ENCODE measurements at places on chromosomes 7 and 10.

DNA sequence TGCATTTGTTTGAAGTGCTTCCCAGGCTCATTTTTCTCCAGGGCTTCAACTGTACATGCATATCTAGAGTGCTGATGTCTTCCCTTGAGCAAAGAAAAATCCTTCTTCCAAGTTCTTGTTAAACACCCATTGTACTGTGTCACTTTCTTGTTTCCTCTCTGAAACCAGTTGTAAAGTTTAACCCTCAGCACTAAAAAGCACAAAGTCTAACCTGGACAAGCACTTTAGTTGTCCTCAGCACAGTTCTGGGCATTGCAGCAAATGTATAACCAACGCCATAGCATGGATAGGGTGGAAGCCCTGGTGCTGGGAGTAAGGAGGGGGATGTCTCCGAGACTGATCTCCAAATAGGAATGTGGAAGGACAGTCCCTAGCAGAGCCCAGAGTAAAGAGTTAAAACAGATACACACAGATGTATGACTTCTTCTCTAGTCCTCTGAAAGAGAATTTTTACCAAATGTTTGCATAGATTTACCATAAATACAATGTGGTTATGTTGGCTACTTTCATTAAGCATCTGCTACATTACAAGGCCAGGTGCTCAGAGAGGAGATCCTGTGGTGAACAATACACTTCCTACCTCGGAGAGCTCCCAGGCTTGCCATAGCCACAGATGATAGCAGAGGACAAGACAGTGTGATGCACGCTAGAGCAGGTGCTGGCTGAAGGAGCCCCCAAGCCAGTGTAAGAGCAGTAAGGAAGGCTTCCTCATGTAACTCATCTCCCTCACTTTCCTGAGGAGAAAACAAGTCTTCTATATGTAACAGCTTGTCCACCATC, 57.0 kb downstream of the DNAJC12 start:
- no peak for DNase-seq

GRCh38 chr7:101973130-101973529, 155.7 kb downstream of the CUX1 start:
- no peak for DNase-seq

DNA sequence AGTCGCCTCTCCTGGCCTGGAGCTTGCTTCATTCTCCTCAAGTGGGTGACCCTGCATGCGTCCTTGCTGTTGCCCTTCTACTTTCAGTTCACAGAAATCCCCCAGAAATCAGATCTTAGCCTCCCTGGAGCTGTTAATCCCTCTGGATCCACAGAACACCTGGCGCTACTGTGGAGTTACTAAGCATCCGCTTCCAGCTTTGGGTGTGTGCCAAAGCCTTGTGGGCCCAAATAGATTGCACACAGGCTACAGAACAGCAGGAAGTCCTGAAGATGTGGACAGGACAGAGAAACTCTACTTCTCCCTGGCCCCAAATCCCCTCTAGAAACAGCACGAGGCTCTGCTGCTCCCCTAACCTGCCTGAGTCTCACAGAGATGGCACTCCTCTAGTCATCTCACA, 36.6 kb upstream of the PDLIM1 start:
- DNase-seq: no peak

- DNase-seq: no peak
These were observed 79.9 kb downstream of the ZMIZ1 start for GRCh38 chr10:79148452-79149344.

DNA sequence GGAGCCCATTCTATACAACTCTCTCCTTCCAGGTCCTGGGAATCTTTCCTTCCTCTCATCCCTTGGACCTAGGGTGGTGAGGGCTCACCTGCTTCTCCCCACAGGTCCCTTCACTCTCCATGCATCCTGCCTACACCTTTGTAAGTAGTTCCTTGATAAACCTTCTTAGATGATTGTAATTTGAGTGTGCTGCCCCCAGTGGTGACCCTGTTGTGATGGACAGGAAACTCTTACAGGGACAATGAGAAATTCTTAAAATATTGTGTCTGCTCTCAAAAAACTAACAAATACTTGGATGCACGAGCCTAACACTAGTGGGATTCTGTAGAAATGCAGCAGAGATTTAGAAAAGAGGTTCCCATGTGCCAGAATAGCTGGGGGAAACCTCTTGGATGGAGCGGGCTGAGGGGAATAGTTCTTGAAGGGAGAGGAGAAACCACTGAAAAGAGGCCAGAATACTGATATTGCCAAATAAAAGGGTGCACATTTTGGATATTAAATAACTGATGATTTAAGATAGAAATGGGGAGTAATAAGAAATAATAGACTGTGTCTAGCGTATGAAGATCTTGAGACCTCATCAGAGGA, 6.7 kb upstream of the PAXIP1 start:
- DNase-seq: peak; percentile 12

- DNase-seq: no peak
These were observed 30.1 kb downstream of the TNS3 start for GRCh38 chr7:47551668-47552440.

DNA sequence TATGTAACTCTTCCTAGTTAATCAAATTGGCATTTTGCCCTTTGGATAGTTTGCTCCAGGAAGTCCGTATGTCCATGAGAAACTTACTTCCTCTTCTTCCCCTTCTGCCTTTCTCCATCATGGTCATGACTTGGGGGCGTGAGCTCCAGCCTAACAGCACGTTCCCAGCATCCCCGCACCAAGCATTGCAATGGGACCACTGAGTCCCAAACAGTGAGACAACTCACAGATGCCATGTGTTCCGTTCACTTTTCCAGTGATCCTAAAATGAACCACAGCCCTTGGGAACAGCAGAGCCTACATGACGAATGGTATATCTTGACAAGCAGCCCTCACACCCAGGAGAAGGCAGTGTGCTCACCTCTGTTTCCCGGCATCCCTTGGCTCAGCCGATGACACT, 10.7 kb downstream of the BTBD16 start:
- no peak for DNase-seq

DNA sequence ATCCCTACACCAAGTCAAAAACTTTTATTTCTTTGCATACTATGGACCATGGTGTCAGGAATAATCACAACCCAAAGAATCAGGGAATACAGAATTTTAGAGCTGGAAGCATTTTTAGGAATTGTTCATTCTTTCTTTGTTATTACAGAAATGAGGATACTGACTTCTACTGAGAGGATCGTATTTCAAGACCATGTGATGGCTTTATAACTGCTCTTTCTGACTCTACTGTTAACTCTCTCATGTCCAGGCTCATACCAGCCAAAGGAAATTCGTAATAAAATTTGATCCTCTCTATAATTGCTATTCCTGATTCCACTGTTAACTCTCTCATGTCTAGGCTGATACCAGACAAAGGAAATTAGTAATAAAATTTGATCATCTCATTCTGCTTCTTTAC, 1050.9 kb upstream of the C7orf33 start:
- DNase-seq: no peak

- DNase-seq: no peak
These were observed 1.0 kb upstream of the PAX2 start for GRCh38 chr10:100744136-100744986.

DNA sequence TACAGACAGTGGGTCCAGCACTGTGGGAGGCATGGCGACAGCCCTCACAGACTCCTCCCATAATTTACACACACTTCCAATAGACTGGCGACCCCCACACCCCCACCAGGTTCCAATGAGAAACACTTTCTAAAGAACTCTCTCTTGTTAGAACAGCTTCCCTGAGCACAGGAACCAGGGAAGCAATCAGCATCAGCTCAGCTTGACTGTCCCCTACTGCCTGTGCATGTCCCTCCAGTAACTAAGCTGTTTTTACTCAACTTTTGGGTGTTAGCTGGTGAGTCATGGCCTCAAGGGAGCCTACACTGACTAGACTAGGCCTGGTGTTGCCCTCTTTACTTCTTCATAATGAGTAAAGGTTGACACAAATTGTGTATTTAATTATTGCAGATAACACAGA, 32.6 kb upstream of the HERPUD2 start:
- DNase-seq: no peak

DNA sequence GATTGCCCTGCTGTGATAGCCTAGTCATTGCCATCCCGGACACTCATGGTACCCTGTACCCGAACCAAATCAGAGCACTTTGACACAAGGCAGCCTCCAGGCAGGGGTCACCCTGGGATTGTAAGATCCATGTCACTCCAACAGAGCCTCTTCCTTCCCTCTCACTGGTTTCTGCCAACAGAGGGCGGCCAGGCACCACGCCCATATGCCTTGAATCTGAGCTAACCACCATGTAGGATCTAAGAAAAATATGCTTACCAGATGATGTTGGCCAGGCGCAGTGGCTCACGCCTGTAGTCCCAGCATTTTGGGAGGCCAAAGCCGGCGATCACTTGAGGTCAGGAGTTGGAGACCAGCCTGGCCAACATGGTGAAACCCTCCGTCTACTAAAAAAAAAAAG, 389.2 kb upstream of the KLF6 start:
- peak; percentile 11 for DNase-seq
